ENCODE measurements at places on chromosomes 13 and 19.

- DNase-seq = no peak
These were observed 525 bp downstream of the CARS2 start for GRCh38 chr13:110705356-110705825.

GRCh38 chr13:47853236-47853635 is 147.8 kb downstream of the SUCLA2 start:
- no peak for DNase-seq

- no peak for DNase-seq
These were observed 270.9 kb downstream of the COG6 start for GRCh38 chr13:39926345-39926744.

GRCh38 chr13:43300865-43301264 is 277.5 kb downstream of the DNAJC15 start:
- DNase-seq = no peak

DNA sequence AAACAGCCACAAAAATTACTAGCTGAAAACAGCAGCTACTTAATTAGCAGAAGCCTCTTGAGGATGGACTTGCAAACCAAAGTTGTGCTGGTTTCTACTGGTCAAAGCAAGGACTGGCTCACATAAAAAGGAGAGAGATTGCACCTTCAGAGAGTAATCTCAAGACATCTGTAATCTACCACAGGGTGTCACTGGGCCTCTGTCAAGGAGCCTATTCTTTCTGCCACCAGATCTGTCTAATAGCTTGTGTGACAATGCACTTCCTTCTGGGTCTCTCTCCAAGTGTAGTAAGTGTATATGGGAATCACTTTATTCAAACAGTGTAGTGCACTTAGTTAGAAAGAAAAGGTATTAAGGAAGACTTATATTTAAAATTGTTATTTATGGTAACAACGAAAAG is 24.4 kb upstream of the ZNF561 start:
- DNase-seq = no peak

- no peak for DNase-seq
These were observed 795.0 kb downstream of the DIAPH3 start for GRCh38 chr13:59368693-59369092.

DNA sequence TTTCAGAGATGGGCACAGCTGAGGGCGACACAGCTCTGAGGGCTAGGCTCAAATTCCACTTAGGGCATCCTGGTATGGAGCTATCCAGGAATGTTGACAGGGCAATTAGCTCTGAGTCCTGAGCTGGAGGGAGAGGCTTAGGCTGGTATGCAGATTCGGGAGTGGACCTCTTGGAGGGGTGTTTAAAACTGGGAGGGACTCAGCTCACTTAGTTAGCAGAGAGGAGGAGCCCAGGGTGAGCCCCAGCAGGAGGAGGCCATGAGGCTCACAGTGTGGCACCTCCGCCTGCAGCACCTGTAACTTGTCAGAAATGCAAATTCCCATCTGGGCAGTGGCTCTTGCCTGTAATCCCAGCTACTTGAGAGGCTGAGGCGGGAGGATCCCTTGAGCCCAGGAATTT is 10.2 kb upstream of the NOP53 start:
- no peak for DNase-seq

DNA sequence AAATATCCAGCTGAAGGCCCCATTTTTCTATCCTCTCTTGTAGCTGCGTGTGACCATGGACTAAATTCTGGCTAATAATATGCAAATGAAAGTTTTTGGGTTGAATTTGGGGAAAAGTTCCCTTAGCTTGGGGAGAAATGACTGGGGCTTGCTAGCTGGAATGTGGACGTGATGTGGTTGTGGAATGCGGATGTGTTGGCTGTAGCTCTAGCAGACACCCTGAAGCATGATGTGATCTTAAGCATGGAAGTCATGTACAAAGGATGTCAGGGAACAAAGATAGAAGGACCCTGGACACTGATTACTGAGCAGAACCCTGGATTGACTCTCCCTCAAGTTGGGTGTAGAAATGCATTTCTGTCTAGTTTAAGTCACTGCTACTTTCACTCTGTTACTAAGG is 25.4 kb upstream of the SCEL start:
- no peak for DNase-seq

DNA sequence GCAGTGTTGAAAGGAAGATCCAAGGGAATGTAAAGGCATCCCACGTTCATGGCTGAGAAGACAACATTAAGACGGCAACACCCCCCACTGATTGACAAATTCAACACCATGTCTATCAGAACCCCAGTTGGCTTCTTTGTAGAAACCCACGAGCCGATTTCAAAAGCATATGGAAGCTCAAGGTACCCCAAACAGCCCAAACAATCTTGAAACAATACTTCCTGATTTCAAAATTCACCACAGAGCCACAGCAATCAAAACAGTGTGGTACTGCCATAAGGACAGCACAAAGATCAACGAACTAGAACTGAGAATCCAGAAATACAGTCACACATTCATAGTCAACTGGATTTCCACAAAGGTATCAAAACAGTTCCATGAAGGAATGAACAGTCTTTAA is 6.2 kb downstream of the MIER2 start:
- DNase-seq = no peak

All from right renal cortex interstitium (tissue), 3 donors.